ENCODE measurements at places on chromosomes 7 and 10.

GRCh38 chr7:30162133-30162532, 27.3 kb downstream of the MTURN start:
- no peak for DNase-seq

DNA sequence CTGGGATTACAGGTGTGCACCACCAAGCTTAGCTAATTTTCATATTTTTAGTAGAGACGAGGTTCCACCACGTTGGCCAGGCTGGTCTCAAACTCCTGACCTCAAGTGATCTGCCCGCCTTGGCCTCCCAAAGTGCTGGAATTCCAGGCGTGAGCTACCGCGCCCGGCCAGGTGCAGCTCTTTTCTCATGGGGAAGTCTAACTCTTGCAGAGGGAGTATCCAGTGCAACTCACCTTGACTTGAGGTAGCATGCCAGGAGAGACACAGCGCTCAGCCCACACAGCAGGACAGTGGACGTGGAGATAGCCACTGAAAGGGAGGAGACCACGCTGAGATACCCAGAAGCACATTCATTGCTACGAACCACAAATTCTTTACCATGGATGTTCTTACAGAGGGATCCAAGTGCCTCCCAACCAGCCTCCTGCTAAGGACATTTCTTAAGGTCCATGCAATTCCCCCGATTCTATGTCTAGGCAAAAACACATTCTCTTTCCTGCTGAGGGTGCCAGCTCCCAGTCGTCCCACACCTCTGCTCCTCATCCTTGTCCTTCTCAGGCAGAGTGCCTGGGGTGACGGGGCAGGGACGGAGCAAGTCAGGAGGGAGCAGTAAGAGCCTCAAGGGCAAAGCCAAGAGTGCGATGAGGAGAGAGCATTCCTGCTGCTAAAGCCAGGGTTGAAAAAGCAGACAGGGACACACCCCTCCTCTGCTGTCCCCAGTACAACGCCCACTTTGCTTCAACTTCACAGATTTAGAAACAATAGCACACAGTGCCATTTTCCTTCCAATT, 21.0 kb downstream of the IL15RA start:
- DNase-seq: no peak

GRCh38 chr10:30434273-30435072, 489 bp downstream of the MAP3K8 start:
- peak; percentile 96 for DNase-seq

DNA sequence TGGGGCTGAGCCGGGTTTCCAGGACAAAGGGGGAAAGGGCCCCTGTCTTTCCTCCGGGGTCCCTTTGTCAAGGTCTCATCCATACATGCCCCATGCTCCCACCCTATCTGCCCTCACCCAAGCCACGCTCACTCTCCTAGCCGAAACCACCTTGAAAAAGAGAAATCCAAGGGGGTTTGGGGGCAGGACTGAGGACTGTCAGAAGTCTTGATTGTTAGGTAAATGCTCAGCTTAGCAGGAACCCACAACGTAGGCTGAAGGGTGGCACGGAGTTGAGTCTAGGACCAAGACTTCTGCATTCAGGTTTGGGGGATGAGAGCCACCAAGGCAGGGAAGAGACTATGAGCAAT, 719 bp upstream of the PGAM2 start:
- DNase-seq: no peak

- no peak for DNase-seq
These were observed 24.3 kb upstream of the VAX1 start for GRCh38 chr10:117162093-117163060.

- no peak for DNase-seq
These were observed 1.0 kb upstream of the CBLL1 start for GRCh38 chr7:107742678-107743566.

GRCh38 chr10:132022241-132022640, 40.5 kb upstream of the BNIP3 start:
- no peak for DNase-seq

DNA sequence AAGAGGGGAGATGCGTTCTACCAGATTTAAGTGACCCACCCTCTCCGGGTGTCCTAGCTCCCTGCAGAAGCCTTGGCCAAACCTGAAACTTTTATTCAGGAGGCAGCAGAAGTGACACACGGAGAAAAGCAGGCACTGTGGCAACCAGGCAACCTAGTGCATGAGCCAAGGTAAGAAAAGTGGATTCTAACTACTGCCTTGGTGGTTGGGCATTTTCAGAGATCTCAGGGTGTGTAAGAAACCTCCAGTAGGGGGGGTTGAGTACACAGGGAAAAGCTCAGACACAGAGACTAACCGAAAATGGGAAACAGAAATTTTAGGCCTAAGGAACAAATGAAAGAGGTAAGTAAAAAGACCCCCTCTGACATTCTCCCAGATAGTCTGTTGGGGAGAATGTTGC, 645.7 kb downstream of the ANKRD7 start:
- peak; percentile 0 for DNase-seq

DNA sequence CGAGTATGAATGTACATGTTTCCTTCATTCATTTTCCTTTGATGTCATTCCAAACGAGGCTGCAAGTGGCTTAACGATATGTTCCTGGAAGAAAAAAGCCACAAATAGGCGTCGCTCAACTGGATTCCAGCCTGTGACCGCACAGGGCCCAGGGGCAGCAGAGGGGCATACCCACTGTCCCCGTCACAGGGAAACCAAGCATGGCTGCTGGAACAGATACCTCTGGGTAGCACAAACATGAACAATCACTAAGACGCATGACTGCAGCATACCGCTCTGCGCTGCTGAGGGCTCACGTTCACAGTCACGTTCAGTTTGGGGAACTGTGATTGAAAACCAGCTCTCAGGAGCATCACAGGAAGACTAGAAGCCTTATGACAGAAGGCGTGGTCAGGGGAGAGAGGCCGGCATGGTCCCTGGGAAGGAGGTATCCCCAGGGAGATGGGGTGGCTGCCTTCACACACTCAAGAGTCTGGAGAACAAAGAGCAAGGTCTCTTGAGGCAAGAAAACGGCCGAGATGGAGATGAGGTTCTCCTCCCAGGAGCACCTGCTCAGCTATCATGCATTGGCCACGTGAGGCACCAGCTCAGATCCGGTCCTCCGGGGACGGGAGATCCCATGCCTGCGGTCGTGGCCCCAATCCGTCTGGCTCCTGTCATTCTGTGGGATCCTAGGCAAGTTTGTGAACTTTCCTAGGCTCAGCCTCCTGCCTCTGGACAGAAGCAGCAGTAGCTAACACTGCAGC, 213.6 kb downstream of the DIP2C start:
- DNase-seq: no peak

GRCh38 chr10:3105905-3106304, 38.6 kb downstream of the PFKP start:
- DNase-seq: no peak

DNA sequence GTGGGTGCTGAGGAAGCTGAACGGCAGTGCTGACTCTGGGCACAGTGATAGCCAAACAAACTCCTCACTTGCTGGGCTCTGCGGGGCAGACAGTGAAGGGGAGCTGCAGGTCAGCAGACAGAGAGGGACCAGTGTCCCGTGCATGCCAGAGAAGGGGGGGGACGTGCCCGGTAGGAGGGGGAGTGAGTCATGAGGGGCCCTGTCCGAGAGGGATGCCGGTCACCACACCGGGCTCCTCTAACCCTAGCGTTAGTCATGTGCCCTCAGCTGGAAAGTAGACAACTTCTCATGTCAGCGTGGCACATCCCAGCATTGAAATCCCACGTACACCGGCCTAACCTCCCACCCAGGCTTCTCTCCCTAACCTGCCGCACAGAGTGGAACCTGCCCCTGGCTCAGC, 117.1 kb upstream of the DPP6 start:
- DNase-seq: no peak

- DNase-seq: peak; percentile 73
These were observed 30.1 kb downstream of the BTBD16 start for GRCh38 chr10:122301055-122301810.

DNA sequence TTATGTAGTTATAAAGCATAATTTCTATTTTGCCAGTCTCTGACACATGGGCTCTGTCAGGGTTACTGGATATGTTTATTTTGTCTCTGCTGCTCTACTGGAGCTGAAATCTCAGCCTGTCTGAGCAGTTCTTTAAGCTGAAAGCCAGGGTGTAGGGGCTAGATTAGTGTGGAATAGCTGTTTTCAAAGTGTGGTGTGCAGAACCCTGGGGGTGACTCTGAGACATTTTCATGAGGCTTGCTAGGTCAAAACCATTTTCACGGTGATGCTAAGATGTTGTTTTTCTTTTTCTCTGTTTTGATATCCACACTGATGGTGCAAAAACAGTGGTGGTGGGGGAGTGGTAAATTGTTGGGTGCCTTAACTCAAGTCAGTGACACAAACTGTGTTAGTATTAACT, 45.5 kb downstream of the CREM start:
- DNase-seq: peak; percentile 44

DNA sequence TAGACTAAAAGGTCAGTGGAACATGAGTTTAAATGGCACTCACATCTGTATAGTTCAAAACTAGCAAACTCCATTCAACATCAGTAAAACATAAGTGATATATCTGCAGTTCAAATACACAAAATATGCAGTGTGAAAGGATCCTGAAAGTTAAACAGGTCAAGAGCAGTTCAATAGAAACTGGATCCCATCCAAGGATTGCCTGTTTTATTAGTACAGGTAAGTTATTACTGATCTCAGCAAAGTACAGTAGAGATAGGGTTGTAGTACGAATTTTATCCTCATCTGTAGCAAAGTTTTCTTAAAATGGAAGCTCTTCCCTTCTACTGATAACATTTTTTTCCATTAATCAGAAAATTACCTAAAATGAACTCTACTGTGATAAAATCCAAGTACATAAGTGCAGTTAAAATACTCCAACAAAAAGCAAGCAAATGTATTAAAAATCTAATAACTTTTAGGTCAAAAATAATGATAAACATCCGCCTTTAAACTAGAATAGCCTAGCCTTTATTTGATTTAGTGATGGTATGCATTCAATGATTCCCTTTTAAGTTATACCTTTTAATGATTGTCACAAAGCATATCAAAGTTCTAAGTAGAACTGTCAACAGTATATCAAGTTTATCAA, 2.2 kb downstream of the ZNF800 start:
- no peak for DNase-seq

- DNase-seq: peak; percentile 27
These were observed 37.8 kb downstream of the AOAH start for GRCh38 chr7:36686499-36686898.

- no peak for DNase-seq
These were observed 5.7 kb downstream of the PON1 start for GRCh38 chr7:95318501-95319100.

DNA sequence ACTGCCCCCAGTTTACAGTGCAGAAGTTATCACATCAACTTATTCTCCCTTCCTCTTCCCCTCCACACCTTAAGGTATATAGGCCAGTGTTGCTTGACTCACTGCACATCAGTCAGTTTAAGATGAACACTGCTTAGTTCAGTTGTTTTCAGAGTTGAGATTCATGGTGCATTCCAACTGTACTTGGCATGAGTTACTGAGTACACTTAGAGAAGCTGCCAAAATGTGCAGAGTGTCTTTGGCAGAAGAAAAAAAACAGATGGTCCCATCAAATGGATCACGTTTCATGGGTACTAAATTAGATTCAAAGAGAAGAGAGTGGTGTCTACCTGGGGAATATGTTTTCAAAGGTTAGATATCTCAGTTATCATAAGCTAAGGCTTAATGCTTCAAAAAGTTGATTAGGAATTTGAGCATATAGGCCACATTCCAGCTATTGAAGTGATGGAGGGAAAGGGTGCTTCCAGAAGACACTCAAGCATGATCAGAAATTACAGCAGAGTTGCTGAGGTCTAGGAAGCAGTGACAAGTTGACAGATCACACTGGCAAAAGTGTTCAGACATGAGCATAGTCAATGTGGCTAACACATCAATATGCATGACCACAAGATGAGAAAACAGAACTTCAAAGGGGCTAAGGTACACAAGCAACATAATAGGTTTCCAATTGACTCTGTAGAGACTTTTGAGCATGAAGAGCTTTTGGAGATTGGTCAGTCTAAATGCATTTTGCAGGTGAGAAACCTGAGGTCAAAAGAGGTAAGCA, 579.2 kb upstream of the CELF2 start:
- DNase-seq: peak; percentile 0

- DNase-seq: peak; percentile 47
These were observed 332.4 kb upstream of the NRP1 start for GRCh38 chr10:33666686-33667480.

- DNase-seq: no peak
These were observed 1.6 kb downstream of the NUP42 start for GRCh38 chr7:23183279-23184012.

- peak; percentile 27 for DNase-seq
These were observed 185.4 kb downstream of the JCAD start for GRCh38 chr10:29873941-29874484.

DNA sequence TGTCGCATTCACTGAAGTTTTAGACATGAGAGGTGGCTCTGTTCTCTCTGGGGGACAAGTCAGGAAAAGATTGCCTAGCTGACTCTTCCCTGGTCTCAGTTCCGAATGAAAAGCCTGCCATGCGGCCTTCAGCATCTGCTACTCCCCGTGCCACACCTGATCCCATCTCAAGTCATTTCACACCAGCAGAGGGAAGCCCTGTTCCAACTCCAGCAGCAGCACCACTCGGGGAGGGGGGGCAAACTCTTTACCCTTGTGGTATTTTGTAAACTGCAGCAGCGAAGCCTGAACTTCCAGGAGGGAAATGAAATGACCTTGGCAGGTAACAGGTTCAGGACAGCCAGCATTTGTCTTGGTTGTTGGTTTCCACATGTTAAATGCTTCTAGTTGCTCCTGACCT, 13.8 kb downstream of the LRRC4 start:
- DNase-seq: no peak

GRCh38 chr10:59580026-59580863, 129.4 kb downstream of the SLC16A9 start:
- DNase-seq: peak; percentile 73

- DNase-seq: no peak
These were observed 191.4 kb downstream of the EBF3 start for GRCh38 chr10:129772468-129773358.

- DNase-seq: peak; percentile 71
These were observed 93.8 kb upstream of the MEOX2 start for GRCh38 chr7:15780271-15780670.

DNA sequence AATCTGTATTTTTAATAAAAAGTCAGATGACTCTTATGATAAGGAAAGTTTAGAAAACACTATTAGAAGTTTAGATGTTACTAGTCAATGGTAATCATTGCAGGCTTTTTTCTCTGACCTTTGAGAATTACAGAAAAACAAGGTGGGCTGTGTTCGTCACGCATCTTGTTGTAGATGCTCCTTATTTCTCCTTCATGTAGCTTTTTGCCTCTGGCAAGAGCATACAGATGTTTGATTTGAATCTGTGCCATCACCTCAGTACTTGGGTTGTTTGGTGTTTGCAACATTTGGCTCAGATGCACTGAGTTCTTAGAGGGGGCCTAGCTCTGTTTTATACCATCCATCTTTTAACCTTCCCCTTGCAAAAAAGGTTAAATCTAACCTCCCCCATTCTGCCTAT, 11.5 kb downstream of the TAS2R16 start:
- peak; percentile 12 for DNase-seq

- no peak for DNase-seq
These were observed 134.1 kb downstream of the TEX36 start for GRCh38 chr10:125548878-125549277.

DNA sequence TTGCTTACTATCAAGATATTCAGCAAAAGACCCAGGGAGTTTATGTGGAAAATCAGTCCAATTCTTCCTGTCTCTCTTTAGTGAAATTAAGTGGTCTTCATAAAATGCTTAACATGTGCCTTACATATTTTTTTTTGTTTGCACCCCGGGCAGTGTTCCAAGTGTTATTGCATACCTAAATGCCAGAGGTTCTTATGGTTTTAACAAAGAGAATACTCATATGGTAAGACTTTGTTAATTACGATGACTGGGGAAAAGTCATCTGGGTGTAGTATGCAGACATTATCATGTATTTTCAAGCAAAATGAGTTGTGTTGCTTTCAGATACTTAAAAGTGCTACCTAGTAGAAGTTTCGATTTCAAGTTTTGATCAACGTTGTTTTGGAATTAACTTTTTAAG, 82.6 kb downstream of the PRKG1 start:
- peak; percentile 67 for DNase-seq
